Panc1 (cell line): ENCODE measurements at places on chromosomes 6 and 20. TPM values are rescaled to one million over a fixed set of nuclear protein-coding genes. Genes with fewer than 3 reads are reported as not detected.

- no peaks in the 10 kb centered on the region for H3K36me3 ChIP-seq
- H3K27me3 ChIP-seq: no peaks in the 10 kb centered on the region
- H3K4me1 ChIP-seq: no peaks in the 10 kb centered on the region
Observed at GRCh38 chr6:10276106-10276505, 138.8 kb downstream of the TFAP2A start.

DNA sequence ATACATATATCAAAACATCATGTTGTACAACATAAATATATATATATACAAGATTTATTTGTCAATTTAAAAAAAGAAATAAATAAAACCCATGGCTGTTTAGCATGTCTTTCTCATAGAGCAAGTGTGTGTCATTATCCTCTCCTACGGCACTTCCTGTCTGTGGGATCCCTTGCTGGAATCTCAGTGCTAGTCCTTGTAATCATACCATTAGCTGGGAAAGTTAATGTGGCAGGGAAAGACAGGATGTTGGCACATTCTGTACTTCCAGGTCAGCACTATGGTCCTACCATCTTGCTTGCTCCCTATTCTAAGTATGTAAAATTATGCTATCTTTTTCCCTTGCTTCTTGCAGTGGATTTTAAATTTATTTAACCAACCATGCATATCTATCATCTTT lies 9.5 kb upstream of the SLC17A3 start:
- H3K36me3 ChIP-seq: no peaks in the 10 kb centered on the region
- no peak for DNase-seq
- H3K4me3 ChIP-seq: no peak overlapping the region
- H3K27me3 ChIP-seq: no peaks in the 10 kb centered on the region
- H3K4me1 ChIP-seq: no peaks in the 10 kb centered on the region

GRCh38 chr6:15410126-15410391 lies 164.2 kb downstream of the JARID2 start:
- no peaks in the 10 kb centered on the region for H3K36me3 ChIP-seq
- H3K27me3 ChIP-seq: no peaks in the 10 kb centered on the region
- H3K4me3 ChIP-seq: no peak overlapping the region
- no peak overlapping the region for H3K27ac ChIP-seq
- no peak for DNase-seq

DNA sequence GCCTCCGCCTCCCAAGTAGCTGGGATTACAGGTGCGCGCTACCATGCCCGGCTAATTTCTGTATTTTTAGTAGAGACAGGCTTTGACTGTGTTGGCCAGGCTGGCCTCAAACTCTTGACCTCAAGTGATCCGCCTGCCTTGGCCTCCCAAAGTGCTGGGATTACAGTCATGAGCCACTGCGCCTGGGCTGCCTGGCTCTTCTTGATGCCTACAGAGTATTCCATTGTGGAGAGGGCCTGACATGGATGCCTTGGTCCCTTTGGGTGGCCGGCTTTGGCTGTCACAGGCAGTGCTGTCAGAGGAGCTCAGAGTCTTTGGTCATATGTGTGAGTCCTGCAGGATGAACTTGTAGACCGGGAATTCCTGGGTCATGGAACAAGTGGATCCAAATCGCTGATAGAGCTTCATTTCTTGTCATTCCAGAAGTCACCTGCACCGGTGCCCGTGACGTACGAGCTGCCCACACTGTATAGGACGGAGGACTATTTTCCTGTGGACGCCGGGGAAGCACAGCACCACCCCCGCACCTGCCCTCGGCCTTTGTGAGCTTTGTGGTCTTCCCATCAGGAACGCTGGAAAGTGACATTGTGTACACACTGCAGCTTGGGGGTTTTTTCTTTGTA lies 55.1 kb downstream of the ADNP start:
- no peaks in the 10 kb centered on the region for H3K36me3 ChIP-seq
- no peak overlapping the region for H3K4me3 ChIP-seq
- H3K27me3 ChIP-seq: no peaks in the 10 kb centered on the region
- no peak overlapping the region for H3K27ac ChIP-seq

- no peaks in the 10 kb centered on the region for H3K27me3 ChIP-seq
- no peak for DNase-seq
- no peak overlapping the region for H3K27ac ChIP-seq
Observed at GRCh38 chr6:146423452-146423851, 120.2 kb upstream of the RAB32 start.

Gene SLC17A3
- not detected for total RNA-seq

- DNase-seq: no peak
- peak overlapping the region; percentile 82 for H3K4me3 ChIP-seq
- H3K27ac ChIP-seq: peak overlapping the region; percentile 90
- H3K36me3 ChIP-seq: peaks cover 4% of the 10 kb centered on the region; the same call in 1 of the 2 replicates
- no peaks in the 10 kb centered on the region for H3K27me3 ChIP-seq
- H3K4me1 ChIP-seq: peaks cover 14% of the 10 kb centered on the region
Observed at GRCh38 chr6:33248643-33248931, 23.1 kb downstream of the VPS52 start.

Gene RAB32
- 61.5 TPM for total RNA-seq

GRCh38 chr20:34475979-34476736 lies 40.1 kb upstream of the DYNLRB1 start:
- no peak overlapping the region for H3K4me3 ChIP-seq
- no peak overlapping the region for H3K27ac ChIP-seq
- no peak for DNase-seq
- H3K4me1 ChIP-seq: no peaks in the 10 kb centered on the region
- H3K27me3 ChIP-seq: no peaks in the 10 kb centered on the region

DNA sequence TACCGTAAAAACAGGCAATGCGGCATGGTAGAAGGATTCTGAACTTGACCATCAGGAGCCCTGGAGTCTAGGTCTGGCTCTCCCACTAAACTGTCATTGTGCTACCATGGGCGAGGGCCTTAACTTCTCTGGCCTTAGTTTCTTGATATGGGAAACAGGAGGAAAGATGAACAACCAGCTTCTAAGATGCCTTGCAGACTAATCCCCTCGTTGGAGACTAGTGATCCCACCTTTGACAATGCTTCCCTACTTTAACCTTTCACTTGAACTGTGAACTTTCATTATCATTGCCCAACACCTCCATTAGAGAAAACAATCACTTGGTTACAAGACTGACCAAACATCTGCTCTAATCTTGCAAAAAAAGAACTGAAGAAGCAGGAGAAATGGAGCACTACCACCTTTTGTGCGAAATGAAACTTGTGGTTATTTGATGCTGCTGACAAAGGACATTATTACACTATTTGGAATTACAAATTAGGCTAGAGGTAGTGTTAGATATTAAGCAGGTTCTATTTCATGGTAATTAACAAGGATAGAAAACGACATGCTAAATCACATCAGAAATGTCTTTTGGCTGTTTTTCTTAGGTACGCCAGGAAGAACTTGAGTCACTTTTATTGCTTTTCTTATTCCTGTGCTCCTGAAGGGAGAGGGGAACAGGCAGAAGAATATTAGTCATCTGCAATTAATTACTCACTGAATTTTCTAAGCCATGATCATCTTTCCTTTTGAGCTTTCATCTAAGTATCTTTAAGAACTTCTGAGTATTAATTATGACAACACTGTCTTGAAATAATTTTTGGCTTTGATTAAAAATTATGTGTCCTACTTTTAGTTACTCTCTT lies 39.1 kb upstream of the ARHGAP18 start:
- H3K36me3 ChIP-seq: no peaks in the 10 kb centered on the region
- no peak overlapping the region for H3K4me3 ChIP-seq
- no peak overlapping the region for H3K27ac ChIP-seq

Gene ADGRG6
- total RNA-seq: 259 TPM

Gene TPX2
- 248 TPM for total RNA-seq

DNA sequence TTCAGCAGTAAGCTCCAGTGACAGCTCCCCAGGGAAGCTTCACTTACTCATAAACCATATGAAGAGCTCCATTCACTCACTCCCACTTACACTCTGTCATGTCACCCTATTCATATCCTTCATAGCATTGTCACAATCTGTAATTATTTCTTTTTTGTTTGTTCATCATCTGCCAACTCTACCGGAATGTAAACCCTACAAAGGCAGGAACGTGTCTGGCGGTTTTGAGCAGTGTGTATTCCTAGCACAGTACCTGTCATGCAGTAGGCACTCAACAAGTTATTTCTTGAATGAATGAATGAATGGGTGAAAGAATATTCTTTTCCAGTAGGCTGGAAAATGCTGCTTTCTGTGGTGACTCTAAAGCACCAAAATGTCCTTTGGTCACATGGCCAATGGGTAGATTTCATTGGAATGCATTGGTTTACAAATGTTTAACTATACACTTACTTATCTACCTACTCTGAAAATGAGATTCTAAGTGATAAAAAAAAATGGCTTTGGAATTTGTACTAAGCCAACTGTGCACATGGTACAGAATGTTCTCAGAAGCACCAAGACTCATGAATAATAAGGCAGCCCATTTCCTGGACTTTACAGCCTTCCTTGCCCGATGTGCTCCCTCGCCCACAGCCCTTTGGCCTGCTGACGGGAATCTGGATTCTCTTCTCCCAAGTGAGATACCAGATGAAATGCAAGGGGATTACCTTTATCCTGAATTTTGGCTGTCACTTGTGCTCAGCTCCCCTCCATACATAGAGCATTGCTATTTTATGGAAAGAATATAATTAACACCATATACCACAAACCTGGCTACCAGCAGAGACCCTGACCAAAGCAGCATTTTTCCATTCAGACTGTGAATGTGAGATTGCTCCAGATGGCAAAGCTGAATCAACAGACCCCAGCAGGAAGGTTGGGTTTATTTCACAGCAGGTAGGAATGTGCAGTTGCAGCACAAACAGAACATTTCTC lies 273.3 kb downstream of the ALDH8A1 start:
- H3K36me3 ChIP-seq: no peaks in the 10 kb centered on the region
- H3K27me3 ChIP-seq: no peaks in the 10 kb centered on the region
- H3K4me1 ChIP-seq: no peaks in the 10 kb centered on the region
- H3K27ac ChIP-seq: no peak overlapping the region
- no peak for DNase-seq

- H3K4me1 ChIP-seq: peaks cover 6% of the 10 kb centered on the region
- H3K27me3 ChIP-seq: no peaks in the 10 kb centered on the region
- no peak overlapping the region for H3K27ac ChIP-seq
- H3K36me3 ChIP-seq: no peaks in the 10 kb centered on the region
- no peak for DNase-seq
- no peak overlapping the region for H3K4me3 ChIP-seq
Observed at GRCh38 chr20:19840111-19840710, 82.2 kb downstream of the RIN2 start.

Gene BLTP3A
- total RNA-seq: 20.2 TPM

DNA sequence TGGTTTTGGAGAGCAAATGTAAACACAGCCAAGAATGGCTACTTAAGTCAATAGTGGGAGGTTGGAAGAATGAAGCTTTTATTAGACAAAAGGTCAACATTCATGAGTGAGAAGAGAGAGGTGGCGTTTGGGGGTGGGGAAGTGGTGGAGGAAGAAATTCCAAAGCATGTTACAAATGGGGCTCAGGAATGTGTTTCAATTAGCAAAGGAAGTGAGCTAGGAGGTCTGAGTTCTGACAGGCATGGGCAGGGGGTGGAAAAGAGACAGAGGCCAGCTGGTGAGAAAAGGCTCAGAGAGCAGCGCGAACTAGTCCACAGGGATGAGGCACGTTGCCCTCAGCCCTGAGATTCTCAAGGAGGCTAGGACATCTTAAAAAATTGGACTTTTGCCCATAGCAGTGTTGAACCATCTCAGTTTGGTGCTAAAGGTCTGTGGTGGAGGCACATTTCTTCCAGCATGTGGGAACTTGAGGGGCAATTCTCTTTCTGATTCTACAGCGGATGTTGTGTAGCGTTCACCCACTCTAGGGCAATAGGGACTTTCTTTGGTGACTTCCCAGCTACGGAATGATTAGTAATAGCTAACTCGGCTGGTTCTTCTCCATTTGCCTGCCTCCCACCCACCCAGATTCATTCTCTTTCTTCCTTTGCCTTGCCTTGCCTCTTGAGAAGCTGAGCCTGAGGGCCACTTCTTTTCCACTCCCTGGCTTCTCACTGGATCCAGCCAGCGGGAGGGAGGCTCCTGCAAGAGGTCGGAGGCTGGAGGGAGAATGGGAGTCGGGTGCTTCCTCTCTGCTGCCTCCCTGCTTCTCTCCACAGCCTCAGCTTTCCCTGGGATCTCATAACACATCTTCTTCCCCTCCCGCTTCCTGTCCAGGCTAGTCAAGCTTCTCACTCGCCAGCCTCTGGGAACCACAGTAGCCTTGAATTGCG lies 45.1 kb upstream of the NEDD9 start:
- H3K27me3 ChIP-seq: no peaks in the 10 kb centered on the region; the same call in 1 of the 2 replicates
- no peak for DNase-seq
- no peaks in the 10 kb centered on the region for H3K4me1 ChIP-seq
- H3K27ac ChIP-seq: no peak overlapping the region
- H3K4me3 ChIP-seq: no peak overlapping the region

DNA sequence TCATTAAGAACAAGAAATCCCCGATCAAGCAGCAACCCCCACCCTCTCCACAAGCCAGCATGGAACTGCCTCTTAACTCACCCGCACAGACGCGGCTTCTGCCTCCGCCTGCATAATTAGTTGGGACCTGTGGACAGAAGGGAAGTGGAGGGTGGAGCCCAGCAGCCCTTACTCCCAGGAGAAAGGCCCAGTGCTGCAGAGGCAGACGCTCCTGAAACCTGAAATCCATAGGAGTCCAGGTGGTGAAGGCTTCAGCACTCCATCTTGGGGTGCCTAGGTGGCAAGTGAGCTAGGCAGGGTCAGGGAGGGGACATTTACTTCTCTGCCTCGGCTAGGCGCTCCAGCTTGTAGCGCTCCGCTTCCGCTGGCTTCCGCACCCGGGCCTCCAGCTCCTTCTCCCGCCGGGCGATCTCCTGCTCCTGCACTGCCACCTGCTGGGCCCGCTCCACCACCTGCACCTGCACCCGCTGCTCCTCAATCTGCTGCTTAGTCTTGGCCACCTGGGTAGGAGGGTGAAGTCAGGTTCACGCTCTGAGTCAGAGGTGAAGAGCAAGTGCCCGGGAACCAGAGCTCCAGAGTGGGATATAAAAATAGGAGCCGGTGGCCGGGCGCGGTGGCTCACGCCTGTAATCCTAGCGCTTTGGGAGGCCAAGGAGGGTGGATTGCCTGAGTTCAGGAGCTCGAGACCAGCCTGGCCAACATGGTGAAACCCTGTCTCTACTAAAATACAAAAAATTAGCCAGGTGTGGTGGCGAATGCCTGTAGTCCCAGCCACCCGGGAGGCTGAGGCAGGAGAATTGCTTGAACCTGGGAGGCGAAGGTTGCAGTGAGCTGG lies 10.7 kb downstream of the TUBB start:
- DNase-seq: no peak
- no peak overlapping the region for H3K27ac ChIP-seq
- no peak overlapping the region for H3K4me3 ChIP-seq
- no peaks in the 10 kb centered on the region for H3K27me3 ChIP-seq

GRCh38 chr6:156691018-156691417 lies 86.2 kb upstream of the ARID1B start:
- H3K4me1 ChIP-seq: peaks cover 10% of the 10 kb centered on the region
- H3K4me3 ChIP-seq: no peak overlapping the region
- H3K27ac ChIP-seq: no peak overlapping the region
- H3K27me3 ChIP-seq: no peaks in the 10 kb centered on the region
